ENCODE measurements at places on chromosomes 5 and 9. TPM values are rescaled to one million over a fixed set of nuclear protein-coding genes. Genes with fewer than 3 reads are reported as not detected.

The ANKRD18B gene
- total RNA-seq = 21.6 TPM

The SLC25A2 gene
- total RNA-seq = 0.23 TPM

The RIMOC1 gene
- 18.1 TPM for total RNA-seq

The CDKN2A gene
- total RNA-seq = 0.55 TPM

The IL7R gene
- total RNA-seq = 13.5 TPM

DNA sequence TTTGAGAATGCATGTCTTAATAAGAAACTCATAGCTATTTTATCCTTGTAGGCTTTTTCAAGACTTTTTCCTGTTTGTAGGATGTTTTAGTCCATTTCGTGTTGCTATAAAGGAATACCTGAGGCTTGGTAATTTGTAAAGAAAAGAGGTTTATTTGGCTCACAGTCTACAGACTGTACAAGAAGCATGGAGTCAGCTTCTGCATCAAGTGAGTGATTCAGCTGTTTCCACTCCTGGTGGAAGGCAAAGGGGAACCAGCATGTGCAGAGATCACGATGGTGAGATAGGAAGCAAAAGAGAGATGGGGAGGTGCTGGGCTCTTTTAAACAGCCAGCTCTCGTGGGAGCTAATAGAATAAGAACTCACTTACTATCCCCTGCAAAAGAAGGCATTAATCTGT, 177.3 kb downstream of the ALDH1A1 start:
- no peaks in the 10 kb centered on the region for H3K27me3 ChIP-seq
- no peak overlapping the region for H3K4me3 ChIP-seq
- no peaks in the 10 kb centered on the region for H3K4me1 ChIP-seq
- DNase-seq = no peak
- no peak overlapping the region for H3K27ac ChIP-seq

- H3K36me3 ChIP-seq = no peaks in the 10 kb centered on the region
- no peak overlapping the region for H3K27ac ChIP-seq
- no peak for DNase-seq
- H3K27me3 ChIP-seq = no peaks in the 10 kb centered on the region
- H3K4me3 ChIP-seq = no peak overlapping the region
- H3K4me1 ChIP-seq = no peaks in the 10 kb centered on the region
Observed at GRCh38 chr5:31811210-31811609, 172.3 kb downstream of the PDZD2 start.

DNA sequence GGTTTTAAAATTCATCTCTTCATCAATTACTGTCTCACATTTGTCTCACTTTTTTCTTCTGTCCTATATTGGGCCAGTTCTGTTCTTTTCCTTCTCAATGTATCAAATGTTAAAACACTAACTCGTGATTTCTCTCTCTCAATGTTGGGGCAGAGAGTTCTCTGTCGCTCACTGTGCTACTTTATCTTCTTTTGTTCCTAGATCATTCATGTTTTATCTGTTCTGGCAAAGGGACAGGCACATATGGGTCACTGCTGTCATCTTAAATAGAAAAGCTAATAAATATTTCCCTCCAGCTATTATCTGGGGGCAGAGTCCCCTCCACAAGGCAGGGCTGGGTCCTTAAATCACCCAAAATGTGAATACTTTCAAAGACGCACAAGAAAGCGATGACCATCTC, 214.0 kb downstream of the PTTG1 start:
- H3K4me3 ChIP-seq = no peak overlapping the region
- DNase-seq = no peak
- H3K27ac ChIP-seq = no peak overlapping the region
- H3K27me3 ChIP-seq = no peaks in the 10 kb centered on the region

GRCh38 chr5:116908537-116908936, 333.9 kb upstream of the SEMA6A start:
- H3K4me3 ChIP-seq = no peak overlapping the region
- no peaks in the 10 kb centered on the region for H3K4me1 ChIP-seq
- H3K36me3 ChIP-seq = no peaks in the 10 kb centered on the region
- no peak overlapping the region for H3K27ac ChIP-seq
- H3K27me3 ChIP-seq = no peaks in the 10 kb centered on the region

DNA sequence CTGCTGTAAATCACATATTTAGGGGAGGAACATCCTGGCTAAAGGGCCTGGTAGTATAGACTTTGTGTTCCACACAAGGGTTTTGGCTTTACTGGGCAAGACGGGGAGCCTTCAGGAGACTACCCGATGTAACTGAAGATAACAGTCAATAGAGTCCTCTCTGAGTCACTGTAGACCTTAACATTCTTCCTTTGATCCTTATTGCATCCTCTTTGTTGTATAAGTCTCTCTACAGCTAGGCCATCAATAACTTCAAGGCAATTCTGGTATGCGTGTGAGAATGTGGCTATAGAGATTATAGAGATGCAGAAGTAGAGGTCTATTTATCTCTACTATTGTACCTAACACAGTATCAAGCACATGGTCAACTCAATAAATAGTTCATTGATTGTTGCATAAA, 67.3 kb upstream of the STK32A start:
- no peaks in the 10 kb centered on the region for H3K27me3 ChIP-seq
- H3K4me1 ChIP-seq = no peaks in the 10 kb centered on the region
- H3K36me3 ChIP-seq = no peaks in the 10 kb centered on the region
- no peak overlapping the region for H3K4me3 ChIP-seq

DNA sequence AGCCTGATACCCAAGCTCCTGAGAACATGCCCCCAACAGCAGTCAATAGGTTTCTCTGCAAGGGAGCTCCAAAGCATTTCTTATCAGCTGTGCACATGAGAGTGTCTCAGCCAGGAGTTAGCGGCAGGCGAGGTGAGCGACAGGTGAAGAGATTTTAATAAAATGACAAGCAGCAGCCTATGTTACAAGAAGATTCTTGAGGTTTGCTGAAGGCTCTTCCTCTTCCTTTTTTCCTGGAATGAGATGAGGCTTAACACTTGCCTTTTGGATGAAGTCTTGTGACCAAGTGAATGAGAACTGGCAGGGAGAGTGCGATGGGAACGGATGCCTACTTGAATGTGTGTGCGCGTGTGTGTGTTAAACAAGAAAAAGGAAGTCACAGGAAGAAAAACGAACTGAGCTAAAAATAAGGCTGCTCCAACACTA, 76.1 kb downstream of the SHB start:
- DNase-seq = no peak
- H3K4me1 ChIP-seq = no peaks in the 10 kb centered on the region
- H3K27ac ChIP-seq = no peak overlapping the region
- H3K36me3 ChIP-seq = no peaks in the 10 kb centered on the region

DNA sequence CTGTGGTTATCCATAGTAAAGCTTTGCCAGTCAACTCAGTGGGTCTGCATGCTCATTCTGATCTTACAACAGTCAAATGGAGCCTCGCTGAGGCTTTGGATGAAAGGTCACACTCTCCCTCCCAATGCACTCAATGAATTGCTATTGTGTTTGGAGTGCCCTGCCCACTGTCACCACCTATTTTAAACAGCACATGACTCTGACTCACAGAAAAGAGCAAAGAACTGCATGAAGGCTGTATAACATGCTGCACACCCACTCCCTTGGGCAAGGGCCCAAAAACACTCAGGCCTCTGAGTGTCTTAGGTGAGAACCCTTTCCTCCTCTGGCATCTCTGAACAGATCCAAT, 118.7 kb upstream of the CCDC112 start:
- DNase-seq = no peak
- no peak overlapping the region for H3K4me3 ChIP-seq
- no peaks in the 10 kb centered on the region for H3K27me3 ChIP-seq
- no peak overlapping the region for H3K27ac ChIP-seq
- no peaks in the 10 kb centered on the region for H3K4me1 ChIP-seq

DNA sequence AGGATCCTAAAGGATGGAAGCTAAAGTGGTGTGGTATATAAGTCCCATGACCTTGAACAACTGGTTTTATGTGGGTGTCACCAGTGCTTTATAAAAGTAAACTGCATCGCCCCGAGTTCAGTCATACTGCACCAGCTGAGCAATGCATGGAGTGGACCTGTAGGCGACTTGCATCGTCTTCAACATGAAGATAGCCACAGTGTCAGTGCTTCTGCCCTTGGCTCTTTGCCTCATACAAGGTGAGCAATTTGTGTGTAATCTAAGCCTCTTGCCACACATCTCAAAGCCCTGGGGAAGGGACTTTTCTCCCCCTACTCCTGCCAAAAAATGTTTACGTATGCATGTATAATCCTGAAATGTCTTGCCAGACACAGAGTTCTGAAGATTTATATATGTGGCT, at the start of gene SPINK5:
Gene SPINK5 (plus strand): TSS at position 120 of the 400 bp plus-strand sequence. CDS start 65 bp downstream, at position 185.
- H3K27me3 ChIP-seq = no peaks in the 10 kb centered on the region
- no peak for DNase-seq
- no peak within 1 kb of the TSS for H3K27ac ChIP-seq
- no peaks in the 10 kb centered on the region for H3K36me3 ChIP-seq
- no peaks in the 10 kb centered on the region for H3K4me1 ChIP-seq

DNA sequence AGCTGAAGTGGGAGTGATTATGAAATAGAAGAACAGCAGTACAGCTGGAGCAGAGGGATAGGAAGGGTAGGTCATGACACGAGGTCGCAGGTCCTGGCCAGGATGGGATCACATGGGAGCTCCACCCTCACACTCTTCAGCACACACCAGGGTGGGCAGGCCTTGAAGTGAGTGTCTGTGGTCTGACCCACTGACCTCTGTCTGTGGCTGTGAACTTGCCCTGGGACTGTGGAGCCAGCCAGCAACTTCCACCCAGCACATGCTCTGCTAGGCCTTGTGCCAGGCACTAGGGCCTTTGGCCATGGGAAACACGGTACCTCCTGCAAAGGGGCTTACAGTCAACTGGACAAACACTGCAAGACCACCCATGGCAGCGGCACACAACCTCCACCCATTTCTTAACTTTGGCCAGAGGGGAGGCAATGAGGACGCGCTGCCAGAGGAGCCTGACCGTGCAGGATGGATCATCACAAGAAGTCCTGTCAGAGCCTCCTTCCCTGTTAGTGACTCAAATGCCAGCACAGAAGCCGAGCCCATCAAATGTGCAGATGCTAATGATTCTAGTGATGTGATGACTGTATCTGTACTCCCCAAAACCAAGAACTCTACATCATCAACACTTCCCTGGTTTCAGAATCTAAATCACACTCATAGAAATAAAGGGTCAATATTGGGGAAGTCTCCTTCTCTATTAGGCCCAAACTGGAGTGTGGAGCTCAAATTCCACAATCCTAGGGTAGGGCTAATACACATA, 113.6 kb downstream of the DPYSL3 start:
- no peak overlapping the region for H3K4me3 ChIP-seq
- H3K27me3 ChIP-seq = no peaks in the 10 kb centered on the region
- no peaks in the 10 kb centered on the region for H3K36me3 ChIP-seq
- H3K4me1 ChIP-seq = no peaks in the 10 kb centered on the region
- DNase-seq = no peak
- H3K27ac ChIP-seq = no peak overlapping the region

- no peak overlapping the region for H3K4me3 ChIP-seq
- no peak for DNase-seq
- H3K27ac ChIP-seq = no peak overlapping the region
- no peaks in the 10 kb centered on the region for H3K27me3 ChIP-seq
Observed at GRCh38 chr9:90830051-90830450, 28.4 kb downstream of the SYK start.

DNA sequence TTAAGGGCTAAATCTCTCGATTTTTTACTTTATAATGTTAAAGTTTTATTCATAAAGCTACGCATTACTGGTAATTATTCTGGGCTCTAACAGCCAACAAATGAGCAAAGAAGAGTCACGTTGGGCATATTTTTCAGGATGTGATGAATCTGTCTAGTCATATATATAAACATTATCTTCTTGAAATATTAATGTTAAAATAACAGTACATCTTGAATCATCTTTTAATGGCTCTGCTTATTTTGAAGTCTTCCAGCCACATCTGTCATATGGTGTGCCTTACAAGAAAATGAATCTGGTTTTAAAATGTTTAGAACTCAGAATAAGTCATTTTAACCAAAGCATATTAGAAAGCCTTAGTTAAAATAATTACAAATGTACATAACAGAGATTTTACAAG, 96.9 kb downstream of the CWC27 start:
- no peak for DNase-seq
- H3K27ac ChIP-seq = no peak overlapping the region
- no peaks in the 10 kb centered on the region for H3K27me3 ChIP-seq
- H3K4me3 ChIP-seq = no peak overlapping the region
- no peaks in the 10 kb centered on the region for H3K36me3 ChIP-seq

DNA sequence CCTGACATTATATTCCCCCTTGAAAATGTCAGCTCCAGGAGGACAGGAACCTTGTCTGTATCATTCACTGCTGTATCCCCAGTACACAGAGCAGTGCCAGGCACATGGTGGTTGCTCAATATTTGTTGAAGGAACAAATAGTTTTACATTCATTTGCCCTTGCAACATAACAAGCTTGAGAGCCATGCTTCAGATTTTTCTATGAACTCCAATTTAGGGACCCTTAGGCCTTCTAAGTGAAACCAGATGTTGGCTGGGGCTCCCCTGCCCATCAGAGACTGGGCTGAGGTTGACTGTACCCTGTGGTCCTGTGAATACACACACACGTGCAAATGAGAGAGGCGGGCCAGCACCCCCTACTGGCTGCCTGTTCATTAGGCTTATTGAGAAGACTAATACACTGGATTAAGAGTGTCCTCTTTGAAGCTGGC, 214.9 kb upstream of the WWC1 start:
- no peaks in the 10 kb centered on the region for H3K4me1 ChIP-seq
- peak; percentile 61 for DNase-seq
- H3K4me3 ChIP-seq = no peak overlapping the region
- peak overlapping the region; percentile 39 for H3K27ac ChIP-seq
- no peaks in the 10 kb centered on the region for H3K27me3 ChIP-seq
- no peaks in the 10 kb centered on the region for H3K36me3 ChIP-seq

GRCh38 chr5:153373130-153373498, 117.4 kb upstream of the GRIA1 start:
- no peaks in the 10 kb centered on the region for H3K36me3 ChIP-seq
- H3K27ac ChIP-seq = no peak overlapping the region
- no peak for DNase-seq
- H3K27me3 ChIP-seq = no peaks in the 10 kb centered on the region
- H3K4me3 ChIP-seq = no peak overlapping the region

DNA sequence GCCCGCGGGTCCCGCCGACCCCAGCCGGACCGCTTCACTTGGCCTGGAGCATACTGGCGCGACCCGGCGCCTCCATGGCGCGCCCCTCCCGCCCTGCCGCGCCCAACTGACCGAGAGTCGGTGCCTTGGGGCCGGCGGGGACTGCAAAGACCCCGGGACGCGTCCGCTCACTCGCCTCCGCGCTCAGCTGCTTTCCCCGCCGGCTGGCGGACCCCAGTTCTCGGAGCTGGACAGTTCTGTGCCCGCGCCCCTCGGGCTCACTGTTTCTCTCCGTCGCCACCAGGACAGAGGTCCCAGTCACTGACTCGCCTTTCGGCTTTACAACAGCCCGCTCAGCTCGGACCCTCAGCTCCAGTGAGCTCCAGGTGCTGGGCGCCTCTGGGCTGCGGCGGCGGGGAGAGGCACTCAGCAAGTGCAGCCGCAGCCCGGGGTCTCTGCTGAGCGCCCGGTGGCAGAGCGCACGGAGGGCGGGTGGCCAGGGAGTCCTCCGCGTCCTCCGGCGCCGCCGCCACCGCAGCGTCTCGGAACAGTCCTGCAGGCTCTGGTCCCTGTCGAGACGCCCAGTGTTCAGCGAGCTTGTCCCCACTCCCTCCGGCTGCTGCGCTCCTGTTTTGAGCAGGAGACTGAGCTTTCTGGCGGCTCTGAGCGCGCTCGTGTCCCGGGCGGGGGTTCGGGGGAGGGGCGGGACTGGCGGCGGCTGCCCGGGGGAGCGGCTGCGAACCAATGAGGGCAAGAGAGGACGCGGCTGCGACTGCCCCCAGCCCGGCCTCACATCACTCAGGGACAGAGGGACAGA, at the start of gene SMIM32:
Gene SMIM32 (minus strand): TSS at position 637 of the 796 bp plus-strand sequence. CDS start 638 bp downstream, outside the sequence.
- H3K27ac ChIP-seq = no peak within 1 kb of the TSS
- DNase-seq = peak; percentile 26
- H3K27me3 ChIP-seq = no peaks in the 10 kb centered on the region

GRCh38 chr5:38715696-38716095, 130.1 kb upstream of the OSMR start:
- no peak overlapping the region for H3K27ac ChIP-seq
- H3K36me3 ChIP-seq = no peaks in the 10 kb centered on the region
- DNase-seq = no peak
- H3K4me3 ChIP-seq = no peak overlapping the region
- H3K4me1 ChIP-seq = no peaks in the 10 kb centered on the region
